ENCODE measurements at places on chromosomes 7 and 10. TPM values are rescaled to one million over a fixed set of nuclear protein-coding genes. Genes with fewer than 3 reads are reported as not detected.

DNA sequence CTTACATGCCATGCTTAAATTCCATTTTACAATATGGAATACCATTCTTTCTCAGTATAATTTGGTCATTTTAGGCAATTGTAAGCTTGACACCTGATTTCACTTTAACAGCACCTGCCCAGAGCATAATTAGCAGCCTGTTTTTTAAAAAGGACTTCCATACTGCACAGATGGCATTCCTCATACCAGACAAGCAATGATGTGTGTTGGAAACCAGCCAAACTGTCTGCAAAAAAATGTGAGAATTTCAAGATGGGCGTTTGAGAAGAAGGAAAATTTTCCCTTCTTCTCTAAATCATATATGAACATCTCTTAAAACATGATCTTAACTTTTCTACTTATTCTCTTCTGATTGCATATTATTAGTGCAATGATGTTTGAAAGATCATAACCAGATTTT lies 40.4 kb upstream of the AGMO start:
- no peak for DNase-seq

DNA sequence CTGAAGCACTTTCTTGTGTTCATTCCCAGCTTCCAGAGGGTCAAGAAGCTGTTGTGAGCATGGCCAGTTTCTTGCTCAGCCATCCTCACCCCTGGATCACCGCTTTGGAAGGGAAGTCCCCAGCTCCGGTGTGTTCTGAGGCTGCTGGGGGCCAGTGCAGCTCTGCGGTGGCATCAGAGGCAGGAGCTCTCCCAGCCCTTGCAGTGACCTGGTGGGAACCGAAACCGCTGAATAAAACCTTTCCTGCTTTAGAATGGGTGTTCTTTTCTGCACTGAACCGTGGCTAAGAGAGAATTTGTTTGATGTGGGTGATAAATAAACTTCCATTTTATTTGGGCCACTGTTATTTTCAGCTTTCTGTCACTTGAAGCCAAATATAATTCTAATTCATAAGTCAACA lies 450.9 kb upstream of the VSTM2A start:
- DNase-seq = no peak

DNA sequence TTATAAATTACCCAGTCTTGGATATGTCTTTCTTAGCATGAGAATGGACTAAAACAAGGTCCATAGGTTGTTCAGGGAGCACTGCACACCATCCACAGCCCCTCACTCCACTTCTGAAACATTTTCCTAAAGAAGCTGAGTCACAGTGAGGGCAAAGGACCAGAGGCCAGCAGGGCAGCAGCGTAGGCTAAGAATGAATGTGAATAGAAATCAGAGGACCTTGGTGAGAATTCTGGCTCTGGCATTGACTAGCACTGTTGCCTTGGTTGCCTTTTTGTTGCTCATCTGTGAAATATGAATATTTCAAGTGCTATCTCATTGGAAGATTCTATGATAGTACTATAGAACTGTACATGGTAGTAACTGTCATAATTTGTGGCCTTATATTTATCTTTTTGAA lies 41.7 kb upstream of the TOMM7 start:
- DNase-seq = no peak

DNA sequence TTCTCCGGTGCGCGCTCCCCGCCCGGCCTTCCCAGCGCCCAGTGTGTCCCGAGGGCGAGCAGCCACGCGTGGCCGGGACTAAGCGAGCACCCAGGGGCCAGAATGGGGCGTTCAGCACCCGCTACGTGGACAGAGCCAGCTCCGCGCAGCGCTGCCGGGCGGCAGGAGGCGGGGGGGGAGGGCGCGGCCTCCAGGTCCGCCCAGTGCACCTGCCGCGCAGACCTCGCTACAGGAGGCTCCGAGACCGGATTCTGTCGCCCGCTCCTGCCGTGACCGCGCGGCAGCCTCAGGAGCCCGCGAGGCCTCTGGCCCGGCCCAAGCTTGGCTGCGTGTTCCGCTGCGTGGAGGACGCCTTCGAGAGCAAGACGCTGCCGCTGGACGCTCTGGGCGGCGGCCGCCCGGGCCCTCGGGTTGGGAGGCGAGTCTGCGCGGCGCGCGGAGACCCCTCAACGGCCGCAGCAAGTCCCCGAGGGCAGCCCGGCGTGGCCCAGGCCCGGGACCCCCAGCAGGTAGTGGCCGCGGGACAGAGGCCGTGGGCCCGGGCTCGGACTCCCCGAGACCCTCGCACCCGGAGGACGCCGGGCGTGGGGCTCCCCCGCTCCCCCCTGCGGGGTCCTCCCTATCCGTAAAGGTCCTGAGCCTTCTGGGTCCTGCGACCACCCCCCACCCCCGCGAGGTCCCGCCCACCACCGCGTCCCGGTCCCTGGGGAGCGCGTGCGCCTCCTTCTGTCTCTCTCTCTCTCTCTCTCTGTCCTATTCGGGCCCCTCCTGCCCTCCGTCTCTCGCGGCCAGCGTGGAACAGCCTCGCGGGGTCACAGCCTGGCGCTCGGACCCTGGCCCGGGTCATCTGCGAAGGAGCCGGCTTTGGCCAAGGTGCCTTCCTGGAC lies 904 bp upstream of the DPYSL4 start:
- peak; percentile 62 for DNase-seq

DNA sequence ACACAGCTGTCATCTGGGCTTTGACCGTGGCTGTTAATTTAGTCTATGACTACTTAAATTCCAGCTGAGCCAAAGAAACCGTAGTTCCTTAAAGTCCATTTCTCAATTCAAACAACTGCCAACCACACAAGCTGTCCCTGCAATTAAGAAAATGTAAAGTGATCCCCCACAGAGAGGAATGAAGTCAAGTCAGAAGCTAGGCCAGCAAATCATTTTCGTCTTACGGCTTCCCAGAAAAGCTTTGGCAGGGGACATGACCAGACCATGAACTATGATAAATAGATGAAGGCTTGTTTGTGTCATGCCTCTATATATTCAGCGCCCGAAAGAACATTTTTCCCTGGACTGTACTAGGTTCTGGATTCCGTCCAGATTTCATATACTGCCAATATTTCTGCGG lies 54.6 kb downstream of the HACD1 start:
- no peak for DNase-seq

- DNase-seq = no peak
Observed at GRCh38 chr7:39898867-39899266, 51.2 kb upstream of the CDK13 start.

DNA sequence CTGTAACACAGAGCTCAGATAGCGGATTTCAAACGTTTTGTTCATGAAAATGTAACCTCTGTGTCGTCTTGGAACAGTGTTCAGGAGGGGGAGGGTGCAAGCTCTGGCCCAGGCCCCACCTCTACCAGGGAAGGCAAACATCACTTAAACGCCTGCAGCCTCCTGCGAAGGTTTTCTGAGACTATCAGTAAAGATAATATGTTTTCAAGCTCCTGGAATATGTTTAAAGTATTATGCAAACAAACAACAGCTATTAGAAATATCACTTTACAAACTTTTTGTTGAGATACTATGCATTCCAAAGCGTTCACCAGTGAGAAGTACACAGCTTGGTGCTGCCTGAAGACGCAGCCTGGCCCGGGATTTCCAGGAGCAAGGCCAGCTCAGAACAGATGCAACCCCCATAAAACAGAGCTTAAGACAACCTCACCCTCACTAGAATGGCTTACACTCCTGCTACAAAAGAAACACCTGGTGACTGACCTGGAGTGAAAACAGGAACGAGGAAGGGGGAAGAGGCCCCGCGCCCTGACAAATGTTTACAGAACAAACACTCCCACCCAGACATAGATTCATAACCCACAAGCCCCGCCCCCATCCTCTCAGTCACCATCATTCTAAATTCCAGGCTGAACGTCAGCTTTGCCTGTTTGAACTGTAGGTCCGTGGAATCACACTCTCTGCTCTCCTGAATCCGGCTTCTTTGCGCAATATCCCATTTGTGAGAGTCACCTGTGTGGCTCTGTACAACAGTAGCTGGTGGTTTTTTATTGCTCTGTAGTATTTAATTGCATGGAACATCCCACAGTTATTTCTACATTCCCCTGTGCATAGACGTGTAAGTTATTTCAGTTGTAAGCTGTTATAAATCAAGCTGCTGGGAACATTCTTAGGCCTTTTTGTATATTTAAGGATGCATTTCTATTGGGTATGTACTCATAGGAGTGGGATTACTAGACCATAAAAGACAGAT lies 155.0 kb downstream of the PTPRN2 start:
- no peak for DNase-seq

DNA sequence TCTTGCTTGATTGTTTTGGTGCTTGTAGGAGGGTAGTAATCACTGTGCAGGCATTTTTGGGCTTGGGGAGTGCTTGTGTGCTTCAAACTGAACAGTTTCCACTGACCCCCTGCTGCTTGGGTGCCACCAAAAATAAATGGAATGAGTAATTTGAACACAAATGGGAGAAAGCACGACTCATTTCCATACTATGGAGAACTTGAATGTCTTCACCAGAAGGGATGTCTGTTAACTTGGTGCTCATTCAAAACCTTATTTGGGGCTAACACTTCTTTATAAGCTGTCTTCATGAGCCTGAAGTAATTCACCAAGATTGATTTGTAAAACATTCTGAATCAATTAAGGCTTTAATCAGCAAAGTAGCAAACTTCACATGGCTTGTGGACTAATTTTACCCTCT lies 560.3 kb downstream of the SDK1 start:
- no peak for DNase-seq

DNA sequence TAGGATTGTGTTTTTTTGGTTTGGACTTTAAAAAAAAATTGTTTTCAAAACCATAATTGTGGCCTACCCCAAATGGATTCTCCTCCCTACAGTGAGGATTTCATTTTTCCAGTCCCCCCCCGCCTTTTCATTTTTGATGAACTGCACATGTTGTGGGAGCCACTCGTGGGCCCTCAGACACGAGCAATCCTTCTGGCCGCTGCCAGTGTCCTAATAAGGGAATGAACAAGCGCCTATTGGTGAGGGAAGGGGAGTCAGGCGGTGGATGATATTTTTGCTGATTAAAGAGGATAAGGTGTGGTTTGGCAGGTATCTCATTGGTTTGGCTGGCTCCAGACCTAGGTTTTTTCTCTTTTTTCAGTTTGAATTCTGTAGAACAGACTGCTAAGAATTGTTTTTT lies 78.7 kb upstream of the AGBL3 start:
- no peak for DNase-seq

- no peak for DNase-seq
Observed at GRCh38 chr7:20352573-20353306, 22.0 kb downstream of the ITGB8 start.

DNA sequence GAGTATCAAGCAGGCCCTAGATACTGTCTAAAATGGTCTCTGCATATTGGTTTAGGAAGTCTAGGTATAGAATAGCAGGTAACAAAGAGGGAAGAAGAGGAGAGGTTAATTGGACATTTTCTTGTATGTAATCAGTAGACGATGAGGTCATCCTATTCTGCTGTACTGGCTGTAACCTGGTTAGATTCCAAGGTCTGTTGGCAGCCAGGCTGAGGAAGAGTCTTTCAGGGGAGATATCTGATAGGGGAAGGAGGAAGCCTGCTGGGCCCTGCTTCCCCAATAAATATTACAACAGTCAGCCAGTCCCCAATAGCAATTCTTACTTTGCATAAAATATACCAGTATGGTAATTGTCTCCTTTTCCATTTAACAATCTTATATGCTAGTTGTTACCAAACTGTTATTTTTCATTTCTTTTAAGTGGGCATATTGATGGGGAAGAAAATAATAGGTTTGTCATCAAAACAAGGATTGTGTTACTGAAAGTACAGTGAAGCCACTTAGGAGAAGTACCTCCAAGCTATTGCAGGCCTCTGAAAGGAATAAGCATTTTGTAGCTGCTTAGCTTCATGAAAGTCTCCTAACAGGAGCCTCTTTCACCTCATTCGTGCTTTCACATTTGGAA lies 186.4 kb downstream of the LRRC4 start:
- no peak for DNase-seq

- DNase-seq = no peak
Observed at GRCh38 chr7:34131371-34131770, 226.0 kb downstream of the BMPER start.

DNA sequence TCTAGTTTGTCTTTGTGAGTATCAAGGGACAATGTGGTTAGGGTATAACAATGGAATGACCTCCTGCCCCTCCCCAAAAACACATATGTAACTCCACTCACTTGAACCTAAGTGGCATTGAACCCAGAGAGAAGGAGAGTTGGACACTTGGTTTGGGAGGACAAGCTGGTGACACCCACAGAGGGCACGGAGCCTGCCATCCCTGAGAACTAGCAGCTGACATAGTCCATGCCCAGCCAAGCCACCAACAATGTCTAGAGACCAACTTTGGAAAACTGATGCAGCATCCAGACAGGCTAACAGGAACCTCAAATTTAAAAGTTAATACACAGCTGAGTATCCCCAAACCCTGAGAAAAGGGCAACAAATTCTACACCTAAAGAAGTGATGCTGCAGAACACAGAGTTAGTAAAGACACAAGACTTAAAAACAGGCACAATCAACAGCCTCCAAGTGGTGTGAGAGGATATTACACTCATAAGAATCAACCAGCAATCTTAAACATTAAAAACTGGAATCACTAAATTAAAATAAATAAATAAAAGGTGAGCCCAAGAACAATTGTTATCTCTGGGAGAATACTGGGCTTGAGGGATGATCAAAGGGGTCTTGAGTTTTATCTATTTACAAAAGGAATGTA lies 27.2 kb downstream of the NUDCD3 start:
- no peak for DNase-seq

DNA sequence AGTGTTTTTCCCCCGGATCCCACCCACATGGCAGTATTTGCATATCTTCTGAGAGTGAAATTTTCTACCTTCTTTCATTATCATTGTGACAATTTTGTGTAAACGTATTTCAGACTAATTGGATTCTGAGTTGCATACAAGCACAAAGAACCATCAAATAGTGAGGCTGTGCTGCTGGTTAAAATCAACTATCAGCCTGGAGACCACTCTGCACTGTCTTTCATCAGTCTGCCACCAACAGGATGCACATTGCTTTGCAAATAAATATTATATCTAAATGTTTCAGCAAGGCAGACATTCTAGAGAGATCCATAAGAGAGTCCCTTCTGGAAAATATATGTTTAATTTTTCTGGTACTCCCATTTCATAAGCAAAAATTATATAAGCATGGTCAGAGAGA lies 851.8 kb downstream of the XPNPEP1 start:
- no peak for DNase-seq

DNA sequence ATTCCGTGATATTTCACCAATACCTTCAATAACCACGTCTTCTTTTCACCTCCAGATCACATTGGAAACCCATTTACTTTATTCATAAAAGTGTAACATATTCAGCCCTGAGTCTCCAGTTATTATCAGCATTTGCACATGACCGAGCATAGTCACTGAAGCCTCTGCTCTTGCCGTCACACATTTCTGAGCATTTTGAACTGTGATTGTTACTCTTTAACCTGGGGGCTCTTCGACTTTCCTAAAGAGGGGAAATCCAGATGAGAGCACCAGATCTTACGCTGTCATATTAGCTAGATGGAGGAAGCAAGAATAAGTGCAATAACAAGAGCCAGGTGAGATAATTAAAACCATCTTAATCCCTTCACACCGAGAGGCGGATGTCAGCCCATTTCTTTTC lies 260.0 kb upstream of the NRP1 start:
- DNase-seq = no peak

The ASB4 gene
- total RNA-seq = not detected

The IFIT1B gene
- total RNA-seq = not detected

All from H9 (cell line).